ENCODE measurements at places on chromosomes 2 and 18.

- no peak for DNase-seq
Measured at GRCh38 chr2:239948100-239948881, 76.9 kb downstream of the NDUFA10 start.

DNA sequence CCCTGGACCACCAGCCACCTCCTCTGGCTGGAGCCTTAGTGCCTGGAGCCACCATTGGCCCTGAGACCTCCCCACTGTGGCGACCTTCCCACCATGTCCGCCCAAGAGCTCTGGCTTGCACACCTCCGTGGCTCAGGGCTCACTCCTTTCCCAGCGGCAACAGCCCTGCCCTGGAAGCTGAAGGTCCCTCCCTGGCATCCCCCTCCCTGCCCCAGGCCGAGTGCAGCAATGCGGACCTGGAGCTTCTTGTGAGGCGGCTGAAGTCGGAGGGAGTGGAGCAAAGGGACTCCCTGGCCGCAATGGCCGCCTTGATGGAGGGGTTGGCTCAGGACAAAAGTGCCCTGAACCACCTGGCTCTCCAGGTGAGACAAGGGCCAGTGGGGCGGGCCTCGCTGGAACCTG, 28.6 kb downstream of the CROCC2 start:
- no peak for DNase-seq

GRCh38 chr2:25383806-25384205, 42.1 kb upstream of the DNMT3A start:
- no peak for DNase-seq

- DNase-seq: no peak
Measured at GRCh38 chr2:123453772-123454171, 571.3 kb upstream of the CNTNAP5 start.

GRCh38 chr18:10420561-10421352, 33.7 kb upstream of the APCDD1 start:
- no peak for DNase-seq

DNA sequence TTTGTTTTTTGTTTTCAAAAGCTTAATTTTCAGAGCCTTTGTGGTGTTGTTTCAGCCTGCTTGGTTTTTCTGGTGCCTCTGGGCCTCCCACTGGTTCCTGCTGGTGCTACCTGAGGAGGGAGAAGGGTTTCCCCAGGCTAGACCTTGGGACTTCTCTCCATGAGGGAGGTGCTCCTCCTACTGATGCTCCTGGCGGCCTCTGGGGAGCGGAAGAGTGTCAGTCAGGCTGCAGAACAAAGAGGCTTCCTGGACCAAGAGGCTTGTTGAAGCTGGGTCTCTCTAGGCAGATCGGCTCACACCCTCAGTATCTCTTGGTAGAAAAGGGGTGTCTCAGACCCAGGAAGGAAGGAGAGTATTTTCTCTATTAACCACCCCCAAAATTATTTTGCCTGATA, 32.2 kb downstream of the RFX8 start:
- DNase-seq: no peak

DNA sequence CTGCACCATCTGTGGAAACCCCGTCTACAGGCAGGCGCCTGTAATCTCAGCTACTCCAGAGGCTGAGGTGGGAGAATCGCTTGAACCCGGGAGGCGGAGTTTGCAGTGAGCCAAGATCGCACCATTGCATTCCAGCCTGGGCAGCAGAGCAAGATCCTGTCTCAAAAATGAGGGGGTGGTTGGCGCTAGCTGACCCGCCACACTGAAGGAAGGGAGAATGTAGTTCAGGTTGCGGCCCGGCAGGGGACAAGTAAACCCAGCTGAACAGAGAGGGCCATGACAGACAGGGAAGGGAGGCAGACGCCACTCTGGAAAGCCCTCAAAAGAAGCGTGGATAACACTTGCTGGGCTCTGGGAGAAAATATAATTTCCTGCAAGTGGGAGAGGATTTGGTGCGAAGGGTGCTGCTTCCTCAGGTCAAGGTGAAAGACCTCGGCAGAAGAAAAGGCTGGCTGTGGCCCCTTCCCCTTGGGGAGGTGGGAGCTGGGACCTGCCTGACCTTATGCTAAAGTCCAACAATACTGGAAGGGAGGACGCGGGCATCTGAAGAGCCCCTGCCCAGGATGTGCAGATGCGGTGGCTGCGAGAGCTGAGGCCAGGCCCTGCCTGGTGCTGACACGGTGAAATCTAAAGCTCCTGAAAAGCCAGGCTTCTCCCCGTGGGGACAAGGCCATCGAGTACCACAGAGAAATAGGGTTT, 3.7 kb upstream of the SFT2D3 start:
- no peak for DNase-seq

DNA sequence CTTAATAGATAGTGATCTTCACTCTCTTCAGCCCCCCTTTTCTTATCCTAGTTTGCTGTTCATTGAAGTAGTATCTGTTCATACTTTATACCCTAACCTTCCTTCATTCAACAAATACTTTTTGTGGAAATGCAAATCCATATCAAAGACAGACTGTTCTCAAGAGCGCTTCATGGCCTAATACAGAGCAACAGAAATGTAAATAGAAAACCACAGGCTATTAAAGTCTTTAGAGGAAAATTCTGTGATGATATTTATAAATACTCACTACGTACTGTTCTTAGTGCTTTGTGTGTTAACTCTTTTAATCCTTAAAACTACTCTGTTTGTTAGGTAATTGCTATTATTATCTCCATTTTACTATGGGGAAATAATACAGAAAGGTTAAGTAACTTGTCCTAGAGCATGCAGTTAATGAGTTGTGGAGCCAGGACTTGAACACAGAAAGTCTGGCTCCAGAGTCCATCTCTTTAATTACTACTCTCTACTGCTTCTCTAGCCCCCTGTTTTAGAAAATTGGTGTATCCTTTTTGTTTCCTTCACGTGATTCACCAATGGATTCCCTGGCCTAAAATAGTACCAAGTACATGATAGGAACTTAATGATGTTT, 2.9 kb downstream of the MDH1 start:
- no peak for DNase-seq

- no peak for DNase-seq
Measured at GRCh38 chr18:13577781-13578180, 148.6 kb downstream of the FAM210A start.

DNA sequence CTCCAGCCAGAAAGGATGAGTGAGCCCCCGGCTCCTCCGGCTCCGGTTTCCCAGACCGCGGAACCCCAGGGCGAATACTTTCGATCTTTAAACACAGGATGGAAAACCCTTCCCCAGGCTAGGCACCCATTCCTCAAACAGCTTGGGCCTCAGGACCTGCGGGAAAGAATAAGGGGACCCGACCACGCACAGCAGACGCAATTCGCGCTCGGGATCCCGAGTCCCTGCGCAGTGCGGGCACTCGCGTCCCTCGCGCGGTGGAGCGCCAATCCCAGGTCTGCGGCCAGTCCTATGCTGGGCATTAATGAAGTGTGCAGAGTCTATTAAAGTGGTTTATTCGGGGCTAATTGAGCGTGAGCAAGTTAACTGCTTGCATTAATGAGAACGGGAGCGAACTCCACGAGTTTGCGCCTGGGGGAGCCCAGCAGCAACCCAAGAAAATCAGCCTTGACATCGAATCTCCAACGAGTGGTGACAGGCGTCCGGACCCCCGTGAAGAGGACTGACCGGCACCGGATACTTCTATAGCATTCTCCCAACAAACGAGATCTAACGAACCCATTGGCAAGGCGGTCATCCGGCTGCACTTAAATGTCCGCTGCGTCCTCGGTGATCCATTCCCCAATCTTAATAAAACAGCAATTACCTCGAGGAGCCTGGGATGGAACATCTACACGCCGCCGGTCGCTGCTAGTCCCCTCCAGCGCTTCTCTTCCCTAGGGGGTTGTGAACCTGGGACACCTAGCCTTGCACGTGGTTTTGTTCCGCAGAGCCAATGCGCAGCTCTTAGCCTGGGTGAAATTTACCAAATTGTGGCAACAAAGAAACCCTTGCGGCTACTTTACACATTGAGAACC, 1.6 kb downstream of the OSR1 start:
- no peak for DNase-seq

Data from SHP77 treated with DMSO at 0.1 percent for 48 hours (cell line).